ENCODE measurements at places on chromosomes 3 and 15.

GRCh38 chr15:99613887-99614647 lies 48.3 kb downstream of the MEF2A start:
- DNase-seq: no peak

GRCh38 chr15:96494505-96494904 lies 164.0 kb downstream of the NR2F2 start:
- no peak for DNase-seq

DNA sequence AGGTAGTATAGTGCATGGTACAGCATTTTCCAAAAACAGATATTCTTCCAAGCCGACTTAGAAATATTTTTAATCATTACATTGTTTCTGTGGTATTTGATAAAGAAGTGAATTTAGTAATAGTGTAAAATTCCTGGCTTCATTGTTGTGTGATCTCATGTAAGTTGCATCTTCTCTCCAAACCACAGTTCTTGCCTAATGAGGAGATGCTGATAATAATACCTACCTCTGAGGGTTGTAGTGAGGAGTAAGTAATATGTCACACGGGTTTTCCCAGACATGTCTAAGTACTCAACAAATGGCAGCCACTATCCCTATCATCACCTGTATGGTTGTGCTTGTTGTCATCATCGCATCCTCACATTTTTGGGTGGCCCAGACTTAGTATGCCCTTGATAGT lies 167.3 kb downstream of the SLCO3A1 start:
- DNase-seq: no peak

- DNase-seq: no peak
Measured at GRCh38 chr3:19363071-19363470, 214.8 kb downstream of the KCNH8 start.

DNA sequence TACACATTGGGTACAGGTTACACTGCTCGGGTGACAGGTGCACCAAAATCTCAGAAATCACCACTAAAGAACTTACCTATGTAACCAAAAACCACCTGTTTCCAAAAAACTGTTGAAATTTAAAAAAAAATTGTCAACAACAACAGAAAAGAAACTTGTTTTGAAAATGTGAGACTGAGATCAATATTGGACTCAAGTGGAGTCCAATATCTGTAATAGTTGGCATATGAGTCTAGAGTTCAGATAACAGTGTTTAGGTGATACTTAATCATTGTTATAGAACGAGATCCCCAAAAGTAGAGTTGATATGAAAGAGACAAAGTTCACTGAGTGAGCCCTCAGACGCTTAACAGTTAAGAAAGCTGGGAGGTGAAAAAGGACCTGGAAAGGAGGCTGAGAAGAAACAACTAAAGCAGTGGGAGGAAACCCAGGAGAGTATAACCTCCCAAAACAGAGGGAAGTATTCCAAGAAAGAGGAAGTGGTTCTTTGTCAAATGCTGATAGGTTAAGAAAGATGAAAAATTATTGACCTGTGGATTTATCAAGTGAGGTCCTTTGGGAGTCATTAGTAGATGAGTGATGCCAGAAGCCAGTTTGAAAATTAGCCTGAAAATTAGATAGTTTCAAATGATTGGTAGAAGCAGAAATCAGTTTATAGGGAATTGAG lies 388.6 kb upstream of the DPH6 start:
- DNase-seq: no peak

DNA sequence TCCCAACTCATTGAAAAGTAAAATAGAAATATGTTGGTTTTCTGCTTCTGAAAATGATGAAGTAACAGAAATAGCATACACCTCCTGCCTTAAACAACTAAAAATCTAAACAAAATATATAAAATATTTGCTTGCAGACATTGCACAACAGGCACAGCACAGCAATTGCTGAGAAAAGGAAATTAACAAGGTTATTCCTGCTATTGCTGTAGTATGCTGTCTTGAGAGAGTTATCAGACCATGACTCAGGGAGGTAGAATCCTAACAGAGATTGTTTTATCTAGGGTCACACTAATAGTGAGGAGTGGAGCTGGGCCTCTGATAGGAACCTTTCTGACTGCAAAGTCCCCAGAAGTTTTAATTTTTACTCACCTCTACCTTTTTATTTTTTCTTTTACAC lies 72.6 kb downstream of the ZBTB20 start:
- DNase-seq: no peak

- no peak for DNase-seq
Measured at GRCh38 chr3:118476885-118477618, 557.6 kb downstream of the IGSF11 start.

DNA sequence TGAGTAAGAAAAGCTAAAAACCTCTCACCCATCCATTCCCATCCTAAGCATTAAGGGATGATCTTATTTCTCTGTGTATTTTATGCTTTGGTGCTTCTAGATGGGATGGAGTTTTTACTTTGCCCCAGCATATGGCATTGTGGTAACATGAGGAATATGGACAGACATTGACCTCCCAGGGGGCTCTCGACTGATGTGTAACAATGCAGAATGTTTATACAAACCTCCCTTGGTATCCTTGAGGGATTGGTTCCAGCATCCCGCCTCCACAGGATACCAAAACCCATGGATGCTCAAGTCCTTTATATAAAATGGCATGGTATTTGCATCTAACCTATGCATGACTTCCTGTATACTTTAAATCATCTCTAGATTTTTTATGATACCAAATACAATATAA lies 21.6 kb downstream of the PDIA5 start:
- no peak for DNase-seq

GRCh38 chr15:100245487-100245820 lies 96.3 kb downstream of the ADAMTS17 start:
- no peak for DNase-seq
